Activated naive CD4-positive, alpha-beta T cell (primary cell): ENCODE measurements at places on chromosomes 2 and 18.

GRCh38 chr2:118983133-118983532 is 41.1 kb downstream of the MARCO start:
- DNase-seq, result no peak

- DNase-seq, result no peak
These were observed 161.1 kb downstream of the PDE1A start for GRCh38 chr2:182265718-182266117.

DNA sequence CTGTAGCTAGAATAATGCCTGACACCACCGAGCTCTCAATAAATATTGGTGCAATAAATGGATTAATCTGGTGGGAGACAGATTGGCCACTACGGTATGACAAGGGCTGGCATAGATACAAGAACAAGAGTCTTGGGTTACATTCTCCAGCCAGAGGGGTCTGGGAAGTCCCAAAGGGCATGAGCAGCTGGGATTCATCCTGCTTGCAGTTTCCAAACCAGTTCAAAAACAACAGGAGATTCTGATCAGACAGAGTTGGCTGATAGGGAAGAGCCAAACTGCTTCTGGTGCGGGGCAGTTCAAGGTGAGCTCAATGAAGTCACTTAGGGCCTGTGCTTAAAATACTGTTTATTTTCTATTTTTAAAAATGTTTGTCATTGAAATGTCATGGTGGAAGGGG is 266.9 kb downstream of the TNS1 start:
- no peak for DNase-seq

- DNase-seq, result no peak
These were observed 70.2 kb downstream of the HRH4 start for GRCh38 chr18:24530630-24531111.

GRCh38 chr2:65311049-65311448 is 83.4 kb downstream of the ACTR2 start:
- DNase-seq, result no peak

DNA sequence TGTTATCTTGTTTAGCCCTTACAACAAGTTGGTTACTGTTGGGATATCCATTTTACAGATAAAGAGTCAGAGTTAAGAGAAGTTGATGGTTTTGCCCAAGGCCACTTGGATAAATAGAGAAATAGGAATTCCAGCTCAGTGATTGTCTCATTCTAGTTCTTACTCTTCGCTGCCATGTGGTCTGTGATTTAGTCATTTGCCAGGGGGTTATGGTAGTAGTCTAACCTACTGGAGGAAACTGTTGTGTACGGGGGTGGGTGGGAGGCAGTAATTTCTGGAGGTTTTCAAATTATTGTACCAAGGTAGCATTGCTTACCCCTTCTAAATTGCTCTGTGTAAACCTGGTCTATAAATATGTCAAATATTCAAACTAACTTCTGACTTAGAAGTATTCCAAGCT is 110.4 kb downstream of the MAP2 start:
- no peak for DNase-seq

DNA sequence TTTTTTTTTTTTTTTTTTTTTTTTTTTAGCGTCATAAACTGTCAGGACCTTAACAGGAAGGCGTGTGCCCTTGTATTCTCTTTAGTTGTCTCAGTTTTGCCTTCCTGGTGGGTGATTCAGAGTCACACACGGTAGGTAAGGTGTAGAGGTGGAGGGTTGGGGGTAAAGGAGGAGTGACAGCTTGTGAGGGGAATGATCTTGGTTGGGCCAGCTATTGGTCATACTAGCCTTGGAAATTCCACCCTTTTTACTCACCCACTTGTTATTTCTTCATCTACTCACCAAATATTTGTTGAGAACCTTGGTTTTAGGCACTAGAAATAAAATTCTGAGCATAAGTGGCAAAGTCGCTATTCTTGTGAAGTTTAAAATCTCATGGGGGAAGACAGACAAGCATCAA is 22.2 kb downstream of the SMIM21 start:
- DNase-seq, result no peak

- no peak for DNase-seq
These were observed 709 bp downstream of the PTPN2 start for GRCh38 chr18:12883372-12883683.

DNA sequence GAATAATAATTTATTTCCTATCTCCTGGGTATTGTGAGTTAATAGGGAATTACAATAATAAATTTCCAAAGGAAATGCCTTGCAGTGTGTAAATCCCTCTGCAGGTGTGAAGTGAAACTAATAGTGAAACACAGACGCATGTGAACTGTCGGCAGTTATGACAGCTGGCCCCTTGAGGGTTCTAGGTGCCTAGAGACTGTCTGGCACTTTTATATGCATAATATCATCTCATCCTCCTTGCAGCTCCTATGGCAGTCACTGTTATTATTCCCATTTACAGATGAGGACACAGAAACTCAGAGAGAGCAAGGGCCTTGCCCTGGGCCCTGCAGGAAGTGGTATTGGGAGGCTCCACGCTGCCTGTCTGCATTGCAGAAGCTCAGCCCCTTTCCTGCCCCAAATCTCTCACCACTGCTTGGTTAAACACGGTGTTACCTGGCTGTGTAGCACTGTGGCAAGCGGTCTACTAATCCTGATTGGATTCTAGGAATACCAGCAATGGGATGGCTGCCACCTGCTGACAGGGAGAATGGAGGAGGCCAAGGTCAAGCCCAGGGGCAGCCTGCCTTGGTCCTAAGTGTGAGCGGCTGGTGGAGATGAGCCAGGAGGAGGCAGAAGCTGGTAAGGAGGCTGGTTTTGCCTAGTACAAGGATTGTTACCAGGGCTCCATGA is 32.8 kb upstream of the ACKR3 start:
- peak; percentile 46 for DNase-seq

DNA sequence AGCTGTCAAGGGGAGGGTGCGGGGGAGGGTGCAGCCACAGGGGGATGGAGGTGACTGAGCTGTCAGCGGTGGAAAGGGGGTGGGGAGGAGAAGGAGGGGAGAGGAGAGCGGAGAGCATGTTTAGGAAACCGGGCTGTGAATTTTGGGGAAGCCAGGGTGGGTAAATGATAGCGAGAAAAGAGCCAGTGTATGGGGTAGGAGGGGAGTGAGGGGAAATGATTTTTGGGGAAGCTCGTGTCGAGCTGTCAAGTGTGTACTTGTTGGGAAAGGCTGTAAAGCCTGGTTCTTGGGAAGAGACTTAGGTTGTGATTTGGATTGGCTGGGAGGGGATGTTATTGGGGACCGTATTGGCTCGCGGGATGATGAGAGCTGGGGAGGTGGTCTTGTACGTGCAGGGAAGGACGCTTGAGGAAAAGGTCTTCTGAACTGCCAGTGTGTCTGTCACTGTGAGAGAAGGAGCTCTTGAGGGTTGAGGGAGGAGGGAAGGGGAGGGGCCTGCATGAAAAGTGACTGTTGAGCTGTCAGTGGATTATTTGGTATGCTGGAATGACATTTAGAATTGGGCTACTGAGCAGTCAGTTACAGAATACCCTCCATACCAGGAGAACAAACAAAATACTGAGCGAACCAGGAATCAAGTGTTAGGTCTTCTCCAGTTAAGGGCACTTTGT is 1.0 kb downstream of the UBR3 start:
- no peak for DNase-seq

DNA sequence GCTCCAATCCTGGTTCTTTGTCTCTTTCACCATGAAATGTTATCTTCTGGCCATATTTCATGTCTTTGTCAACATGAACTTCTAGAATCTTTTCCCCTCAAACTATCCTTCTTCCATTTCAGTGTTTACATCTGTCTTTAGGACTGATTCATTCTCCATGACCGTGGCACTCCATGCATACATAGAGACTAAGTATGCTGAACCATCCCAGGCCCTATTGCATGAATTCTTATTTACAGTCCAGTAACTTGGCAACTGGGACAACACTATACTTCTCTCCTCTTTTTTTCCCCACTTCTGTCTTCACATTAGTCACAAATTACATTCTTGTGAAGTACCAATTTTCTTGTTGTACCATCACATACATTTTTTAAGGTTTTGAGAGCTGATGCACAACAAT is 109.8 kb upstream of the GALNT13 start:
- no peak for DNase-seq

GRCh38 chr2:129302106-129302505 is 677.4 kb upstream of the RAB6C start:
- no peak for DNase-seq

- no peak for DNase-seq
These were observed 232.0 kb upstream of the NRXN1 start for GRCh38 chr2:51263951-51264350.

GRCh38 chr18:67854340-67854739 is 337.8 kb upstream of the DSEL start:
- DNase-seq, result no peak

DNA sequence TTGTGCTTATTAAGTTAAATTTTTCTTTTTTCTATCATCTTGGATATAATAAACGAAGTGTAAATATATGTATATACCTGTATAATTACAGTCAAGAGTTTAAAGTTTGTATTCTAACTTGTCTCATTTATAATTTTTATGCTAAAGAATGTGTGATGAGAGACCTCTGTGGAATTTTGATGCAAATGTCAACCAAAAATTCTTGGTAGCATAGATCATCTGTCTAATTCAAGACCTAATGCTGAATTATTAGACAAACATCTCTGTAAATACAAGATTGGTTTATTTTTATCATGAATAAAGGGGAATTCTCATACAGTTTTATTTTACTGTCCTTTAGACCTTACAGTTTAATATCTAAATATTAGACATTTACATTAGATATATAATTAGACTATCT is 149.2 kb upstream of the VWC2L start:
- no peak for DNase-seq

DNA sequence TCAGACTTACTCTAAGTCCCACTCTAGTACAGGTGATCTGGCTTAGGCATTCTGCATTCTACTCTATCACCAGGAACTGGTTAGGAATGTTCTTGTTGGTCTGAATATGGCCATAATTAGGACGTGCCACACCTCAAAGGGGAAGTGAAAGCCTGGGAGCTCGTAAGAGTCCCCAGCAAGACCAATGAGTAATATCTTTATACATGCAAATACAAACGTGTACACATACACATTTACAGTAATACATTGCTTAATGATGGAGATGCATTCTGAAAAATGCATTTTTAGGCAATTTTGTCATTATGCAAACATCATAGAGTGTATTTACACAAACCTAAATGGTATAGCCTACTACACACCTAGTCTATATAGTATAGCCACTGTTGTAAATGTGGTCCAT is 19.5 kb upstream of the ERCC3 start:
- no peak for DNase-seq

DNA sequence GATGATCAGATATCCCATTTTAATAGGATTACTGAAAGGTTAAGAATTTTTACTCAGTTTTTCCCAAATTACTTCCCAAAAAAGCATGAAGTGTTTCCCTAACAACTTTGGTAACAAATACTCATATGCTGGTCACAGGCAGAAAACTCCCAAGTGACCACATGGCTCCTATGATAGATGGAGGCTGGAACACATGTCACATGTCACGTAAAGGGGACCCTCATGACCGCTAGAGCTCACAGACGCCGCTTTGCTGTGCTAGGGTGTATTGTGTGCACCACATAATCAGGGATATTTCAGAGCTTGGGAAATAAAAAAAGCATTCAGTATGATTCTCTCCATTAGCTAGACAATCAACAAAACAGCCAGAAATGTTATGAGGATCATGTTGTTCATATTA is 228.2 kb downstream of the TMEM163 start:
- no peak for DNase-seq

DNA sequence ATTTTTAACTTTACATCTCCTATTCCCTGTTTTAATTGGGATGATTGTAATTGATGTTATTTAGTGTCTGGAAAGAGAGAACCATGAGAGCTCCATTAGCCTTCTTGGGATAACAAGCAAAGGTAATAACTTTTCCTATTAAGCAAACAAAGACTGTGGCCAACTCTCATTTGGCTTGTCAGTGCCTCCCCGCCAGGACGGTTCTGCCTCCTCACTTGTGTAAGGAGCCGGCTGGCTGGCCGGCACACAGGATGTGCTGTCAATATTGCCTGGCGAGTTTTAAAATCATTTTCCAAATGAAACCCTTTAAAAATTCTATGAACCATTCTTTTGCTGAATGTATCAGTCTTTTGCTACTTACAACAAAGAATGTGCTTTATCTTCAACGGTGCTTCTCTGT is 898.3 kb downstream of the CPS1 start:
- DNase-seq, result no peak

DNA sequence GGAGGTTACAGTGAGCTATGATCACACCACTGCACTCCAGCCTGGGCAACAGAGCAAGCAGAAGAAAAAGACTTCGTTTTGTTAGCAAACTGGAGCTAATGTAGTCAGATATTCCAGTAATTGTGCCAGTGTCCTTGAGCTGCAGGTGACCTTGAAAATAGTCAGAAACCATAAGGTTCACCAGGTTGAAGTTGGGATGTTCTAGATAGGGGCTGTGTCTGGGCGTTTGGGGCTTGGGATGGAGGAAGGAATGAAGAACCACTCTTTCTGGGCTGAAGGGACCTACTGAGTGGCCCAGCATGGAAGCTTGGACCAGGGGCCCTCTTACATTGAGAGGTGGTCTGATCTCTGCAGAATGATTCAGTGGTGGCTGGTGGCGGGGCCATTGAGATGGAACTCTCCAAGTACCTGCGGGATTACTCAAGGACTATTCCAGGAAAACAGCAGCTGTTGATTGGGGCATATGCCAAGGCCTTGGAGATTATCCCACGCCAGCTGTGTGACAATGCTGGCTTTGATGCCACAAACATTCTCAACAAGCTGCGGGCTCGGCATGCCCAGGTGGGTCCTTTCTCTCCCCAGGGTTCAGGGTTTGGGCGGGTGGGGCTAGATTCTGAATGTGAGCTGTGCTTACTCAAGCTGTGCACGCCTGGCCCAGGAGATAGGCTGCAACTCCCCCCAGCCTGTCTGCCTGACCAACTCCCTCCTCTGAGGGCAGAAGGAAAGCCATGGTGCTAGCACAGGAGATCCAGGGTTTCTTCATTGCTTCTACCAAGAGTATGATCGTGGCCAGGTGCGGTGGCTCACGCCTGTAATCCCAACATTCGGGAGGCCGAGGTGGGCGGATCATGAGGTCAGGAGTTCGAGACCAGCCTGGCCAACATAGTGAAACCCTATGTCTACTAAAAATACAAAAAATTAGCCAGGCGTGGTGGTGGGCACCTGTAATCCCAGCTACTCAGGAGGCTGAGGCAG is 17.1 kb downstream of the CCT7 start:
- DNase-seq, result no peak

- DNase-seq, result no peak
These were observed 16.3 kb downstream of the CROCC2 start for GRCh38 chr2:240922245-240922981.

DNA sequence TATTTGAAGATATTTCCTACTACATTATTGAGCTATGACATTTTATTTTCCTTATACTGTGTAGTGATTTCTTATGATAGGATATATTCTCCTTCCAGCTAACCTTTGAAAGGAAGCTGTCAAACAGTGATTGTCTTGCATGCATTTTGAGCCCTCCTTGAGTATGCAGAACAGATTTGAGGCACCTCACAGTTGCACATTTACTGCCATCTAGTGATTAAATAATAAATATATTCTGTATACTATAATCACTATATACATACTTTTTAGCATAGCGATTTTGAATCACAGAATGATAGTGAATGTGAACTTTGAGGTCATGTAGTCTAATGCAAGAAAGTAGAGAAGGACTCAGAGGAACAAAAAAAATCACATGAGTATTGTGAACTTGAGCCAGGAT is 268.4 kb upstream of the CDH19 start:
- no peak for DNase-seq

GRCh38 chr2:239025096-239025801 is 177.4 kb downstream of the TWIST2 start:
- DNase-seq, result no peak
